ENCODE measurements at places on chromosomes 4 and X.

- no peak for DNase-seq
These were observed 17.3 kb upstream of the ARHGAP6 start for GRCh38 chrX:11683057-11683456.

DNA sequence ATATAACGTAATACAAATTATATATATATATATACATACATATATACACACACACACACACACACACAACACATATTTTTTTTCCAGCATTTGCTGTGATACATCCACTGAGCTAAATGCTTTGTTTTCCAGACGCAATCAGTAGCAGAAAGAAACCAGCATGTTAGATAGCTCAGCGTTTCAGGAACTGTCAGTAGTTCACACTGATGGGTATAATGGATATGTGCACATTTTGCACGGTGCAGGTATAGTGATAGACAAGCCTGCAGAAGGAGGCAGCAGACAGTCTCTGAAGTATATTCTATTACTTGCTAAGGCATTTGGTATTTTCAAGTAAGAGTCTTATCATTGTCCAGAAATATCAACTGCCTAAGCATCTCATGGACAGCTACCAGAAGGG is 741.6 kb upstream of the HS3ST1 start:
- DNase-seq: no peak

GRCh38 chr4:151541389-151542071 is 132.6 kb downstream of the FHIP1A start:
- DNase-seq: no peak

- no peak for DNase-seq
These were observed 70.9 kb downstream of the PDHA2 start for GRCh38 chr4:95910749-95911148.

DNA sequence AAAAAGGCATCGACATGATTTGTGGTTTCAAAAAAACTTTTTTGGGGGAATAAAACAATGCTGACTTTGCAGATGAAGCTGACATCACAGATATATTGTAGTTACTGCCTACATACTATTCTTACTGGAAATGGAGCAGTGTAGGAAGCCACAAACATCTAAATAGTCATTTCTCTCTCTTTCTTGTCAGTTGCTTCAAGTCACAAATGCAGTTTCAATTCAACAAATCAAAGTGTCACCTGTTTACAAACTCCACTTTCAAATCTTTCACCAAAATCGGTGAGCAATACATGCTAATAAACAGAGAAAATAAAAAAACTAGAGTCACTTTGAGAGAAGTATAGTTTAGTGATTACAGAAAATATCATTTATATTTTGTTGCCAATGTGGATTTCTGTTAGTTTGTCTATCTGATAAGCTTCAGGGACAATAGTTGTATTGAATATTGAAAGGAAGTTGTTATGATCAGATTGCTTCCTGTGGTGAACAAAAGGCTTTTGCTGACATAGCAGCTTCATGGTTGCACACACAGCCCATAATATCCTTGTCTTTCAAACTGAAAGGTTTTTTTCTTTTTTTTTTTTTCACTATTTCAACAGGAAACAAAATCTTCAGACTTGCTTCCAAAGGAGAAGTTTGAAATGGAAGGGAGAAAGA is 49.7 kb upstream of the PTPN13 start:
- DNase-seq: no peak

DNA sequence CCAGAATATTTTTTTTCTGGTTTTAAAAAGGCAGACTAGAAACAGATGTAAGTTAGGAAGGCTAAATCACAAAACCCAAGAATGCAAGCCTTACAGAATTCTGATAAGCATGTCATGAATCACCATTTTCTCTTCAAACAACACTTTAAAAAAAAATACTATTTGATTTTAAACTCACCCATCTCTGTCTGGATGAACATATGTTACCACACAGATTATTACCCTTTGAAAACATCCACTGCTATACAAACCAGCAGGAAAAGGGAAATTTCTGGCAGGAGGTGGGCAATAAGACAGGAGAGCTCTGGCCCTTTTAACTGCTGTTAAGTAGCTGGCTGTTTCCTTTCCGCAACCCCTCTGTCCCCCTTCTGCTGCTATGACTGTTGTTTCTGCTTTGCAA is 317.7 kb upstream of the NOCT start:
- no peak for DNase-seq

DNA sequence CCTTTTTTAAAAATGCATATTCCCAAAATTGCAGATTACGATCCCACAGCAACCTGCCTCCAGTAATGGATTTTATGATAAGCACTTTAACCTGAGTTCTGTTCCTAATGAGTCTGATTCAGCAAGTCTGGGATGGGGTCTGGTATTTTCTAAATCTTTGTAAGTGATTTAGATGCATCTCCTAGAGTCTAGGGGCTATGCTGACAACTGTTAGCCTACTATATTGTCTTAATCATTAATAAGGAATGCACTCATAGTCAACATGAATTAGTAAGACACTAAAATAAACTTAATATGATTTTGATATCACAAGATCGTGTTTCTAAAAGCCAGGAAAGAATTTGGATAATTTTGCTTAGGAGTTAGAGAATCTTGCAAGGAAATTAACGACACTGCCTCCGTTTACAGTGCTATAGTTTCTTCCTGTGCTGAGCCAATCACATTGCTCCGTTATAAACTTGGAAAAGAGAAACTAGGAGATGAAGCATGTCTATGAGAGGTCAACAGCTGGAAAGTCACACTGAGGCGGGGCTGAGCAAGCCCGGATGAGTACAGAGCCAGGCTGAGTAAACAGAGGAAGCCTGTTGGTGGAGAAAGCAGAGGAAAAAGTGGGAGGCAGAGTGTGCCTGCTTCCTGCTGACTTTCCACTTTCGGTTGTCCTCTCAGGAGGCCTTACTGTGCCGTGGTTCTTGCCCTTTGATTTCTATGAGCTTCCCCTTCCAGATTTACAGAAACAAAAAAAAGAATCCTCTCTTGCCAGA is 5.4 kb downstream of the SCARB2 start:
- DNase-seq: no peak

- no peak for DNase-seq
These were observed 497.5 kb upstream of the IGFBP7 start for GRCh38 chr4:57607566-57608180.

DNA sequence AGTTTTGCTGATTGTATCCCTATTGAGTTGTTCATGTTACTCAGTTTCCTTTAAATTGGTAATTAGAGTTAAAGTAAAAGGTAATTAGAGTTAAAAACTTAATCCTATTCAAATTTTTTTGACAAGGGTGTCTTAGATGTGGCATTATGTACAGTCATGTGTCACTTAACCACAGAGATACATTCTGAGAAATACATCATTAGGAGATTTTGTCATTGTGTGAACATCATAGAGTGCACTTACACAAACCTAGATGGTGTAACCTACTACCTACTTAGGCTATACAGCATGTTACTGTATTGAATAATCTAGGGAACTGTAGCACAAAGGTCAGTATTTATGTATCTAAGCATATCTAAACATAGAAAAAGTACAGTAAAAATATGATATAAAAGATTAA is 39.2 kb downstream of the BEX3 start:
- DNase-seq: no peak

GRCh38 chr4:123505095-123506010 is 108.8 kb downstream of the SPRY1 start:
- no peak for DNase-seq

GRCh38 chr4:89528526-89529133 is 221.0 kb upstream of the GPRIN3 start:
- DNase-seq: no peak

DNA sequence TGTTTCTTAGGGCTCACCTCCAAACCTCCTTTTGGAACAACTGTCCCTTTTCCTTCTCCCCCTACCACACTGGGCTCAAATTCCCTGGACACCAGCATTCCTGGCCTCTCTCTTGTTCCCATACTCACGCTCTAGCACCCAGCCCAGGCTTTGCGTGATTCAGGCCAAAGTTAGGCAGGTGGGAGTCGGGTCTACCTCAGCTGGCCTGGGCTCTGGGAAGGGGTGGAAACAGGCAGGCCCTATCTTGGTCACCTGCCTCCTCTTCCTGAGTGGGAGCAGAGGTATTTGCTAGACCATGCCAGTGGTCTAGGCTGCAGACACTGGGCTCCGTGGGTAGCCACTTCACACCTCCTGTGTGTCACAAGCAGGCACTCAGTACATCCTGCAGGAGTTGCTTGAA is 211.1 kb upstream of the MAMLD1 start:
- no peak for DNase-seq

GRCh38 chr4:5267408-5267807 is 216.1 kb downstream of the STK32B start:
- no peak for DNase-seq

DNA sequence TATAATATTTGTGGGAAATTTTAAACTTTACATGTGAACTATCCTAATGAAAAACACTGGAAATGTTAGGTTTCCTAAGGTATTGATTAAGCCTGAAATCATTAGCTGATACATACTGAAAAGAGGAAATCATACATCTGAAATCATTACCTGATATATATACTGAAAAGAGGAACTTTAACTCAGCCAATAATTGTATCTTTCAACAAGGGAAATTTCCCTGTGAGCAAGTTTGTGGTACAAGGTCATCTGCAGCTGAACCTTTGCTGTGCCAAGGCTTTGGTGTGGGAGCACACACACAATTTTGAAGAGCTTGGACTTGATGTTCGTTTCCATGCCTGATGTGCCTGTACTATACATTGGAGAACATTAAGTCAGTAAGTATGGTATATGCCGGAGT is 131.9 kb upstream of the USP9X start:
- DNase-seq: no peak

DNA sequence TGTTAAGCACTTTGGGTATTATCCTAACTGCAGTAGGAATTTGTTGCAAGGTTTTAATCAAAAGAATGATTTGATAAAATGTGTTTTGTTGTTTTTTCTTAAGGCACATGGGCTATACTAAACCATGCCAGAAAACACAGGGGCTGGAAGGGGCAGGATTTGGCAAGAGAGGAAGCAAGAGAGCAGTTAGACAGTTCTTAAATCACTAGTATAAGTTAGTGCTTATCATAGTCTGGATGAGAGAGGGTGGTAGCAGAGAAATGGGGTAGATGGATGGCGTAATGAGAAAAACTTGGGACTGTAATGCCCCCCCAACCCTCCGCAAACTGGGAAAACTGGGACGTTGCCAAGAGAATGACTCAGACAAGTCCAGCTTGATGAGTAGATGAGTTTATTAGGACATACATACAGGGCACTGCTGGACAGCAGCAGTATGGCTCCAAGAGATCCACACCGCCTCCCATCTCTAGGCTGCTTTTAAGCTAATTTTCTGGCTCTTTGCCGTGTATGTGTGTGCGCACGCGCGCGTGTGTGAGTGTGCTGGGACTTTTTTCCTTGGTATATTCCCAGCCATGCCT is 151.5 kb downstream of the PDLIM5 start:
- DNase-seq: no peak
